Stimulated activated CD4-positive, alpha-beta T cell treated with anti-CD3 and anti-CD28 coated beads, Interleukin-1b, Interleukin-23, amount 100 ng/mL, for 24 hours (primary cell): ENCODE measurements at places on chromosomes 11 and 22.

GRCh38 chr22:36369922-36370791 is 17.6 kb downstream of the MYH9 start:
- DNase-seq: no peak

GRCh38 chr11:44681698-44682097 is 45.1 kb upstream of the TSPAN18 start:
- no peak for DNase-seq

DNA sequence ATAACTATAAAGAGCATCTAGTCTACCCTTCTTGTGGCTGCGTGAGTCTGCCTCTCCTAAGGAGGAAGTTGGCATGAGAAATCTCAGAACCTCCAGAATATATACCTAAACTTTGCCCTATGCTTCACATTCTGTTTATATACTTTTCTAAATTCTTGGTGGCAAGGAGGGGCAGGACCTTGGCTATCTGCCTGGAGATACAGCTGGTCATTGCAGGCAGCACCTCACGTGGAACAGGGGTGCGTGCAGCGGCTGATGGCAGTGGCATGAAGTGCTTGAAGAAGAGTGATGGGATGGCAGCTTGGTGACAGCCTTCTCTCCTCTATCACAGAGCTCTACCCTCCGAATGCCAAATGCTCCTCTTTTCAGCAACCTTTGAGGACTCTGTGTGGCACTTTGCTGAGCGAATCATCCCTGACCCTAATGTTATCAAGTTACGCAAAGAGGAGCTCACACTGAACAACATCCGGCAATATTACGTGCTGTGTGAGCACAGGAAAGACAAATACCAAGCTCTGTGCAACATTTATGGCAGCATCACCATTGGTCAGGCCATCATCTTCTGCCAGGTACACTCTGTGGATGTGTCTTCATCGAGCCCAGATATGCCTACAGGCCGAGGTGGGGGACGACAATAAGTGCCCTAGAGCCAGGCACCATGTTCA is 12.5 kb downstream of the DDX25 start:
- no peak for DNase-seq

GRCh38 chr11:32034680-32035079 is 56.2 kb upstream of the RCN1 start:
- DNase-seq: no peak

GRCh38 chr11:2737226-2737590 is 37.4 kb upstream of the KCNQ1OT1 start:
- no peak for DNase-seq

DNA sequence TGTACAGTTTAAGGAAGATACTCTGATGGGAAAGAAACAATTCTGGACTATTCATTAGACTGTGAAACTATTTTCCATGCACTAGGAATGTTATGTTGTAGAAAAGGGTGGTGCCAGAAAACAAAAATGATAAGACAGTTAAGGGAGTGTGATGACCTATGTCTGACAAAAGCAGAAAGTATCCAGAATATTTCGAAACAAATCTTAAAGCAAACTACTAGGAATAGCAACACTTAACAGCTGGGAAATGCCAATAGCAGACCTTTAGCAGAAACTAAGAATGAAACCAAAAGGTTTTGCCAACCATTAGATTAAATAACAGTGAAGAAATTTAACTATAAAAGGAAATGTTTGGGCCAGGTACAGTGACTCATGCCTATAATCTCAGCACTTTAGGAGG is 3.3 kb upstream of the ARHGAP20 start:
- DNase-seq: no peak
